ENCODE measurements at places on chromosomes 3 and 15.

DNA sequence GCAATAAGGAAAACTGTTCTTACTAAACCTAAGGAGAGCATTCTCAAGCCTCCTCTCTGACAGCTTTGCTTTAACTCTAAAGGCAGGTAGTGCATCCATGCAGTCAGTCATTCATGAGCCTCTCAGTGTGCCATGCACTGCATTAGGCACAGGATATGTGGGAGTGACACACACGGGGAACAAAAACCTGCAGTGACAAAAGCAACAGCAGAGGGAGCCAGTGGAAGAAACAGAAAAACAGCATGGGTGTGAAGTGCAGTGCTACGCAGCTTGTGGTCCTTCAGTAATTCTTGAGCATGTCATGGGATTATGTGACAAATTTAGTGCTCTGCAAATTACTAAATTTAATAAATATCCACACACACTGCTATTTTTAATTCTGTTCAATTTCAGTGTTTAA lies 230.7 kb downstream of the BBX start:
- no peak for DNase-seq

DNA sequence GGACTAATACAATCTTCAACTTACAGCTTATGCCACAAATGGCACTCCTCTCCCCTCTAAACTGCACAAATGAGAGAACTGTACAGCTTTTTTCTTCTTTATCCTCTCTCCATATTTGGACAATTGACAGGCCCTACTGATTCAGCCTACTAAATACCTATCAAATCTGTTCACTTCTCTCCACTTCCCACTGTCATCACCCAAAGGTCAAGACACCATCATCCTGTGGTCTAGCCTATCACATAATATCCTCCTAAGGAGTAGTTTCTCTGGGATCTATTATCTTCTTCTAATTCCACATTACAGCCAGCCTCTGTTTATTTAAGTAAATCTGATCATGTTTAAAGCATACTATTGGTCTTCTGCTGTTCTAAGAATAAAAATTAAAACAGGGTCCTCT lies 33.0 kb upstream of the SLC12A8 start:
- DNase-seq, result no peak

GRCh38 chr15:52834379-52834778 lies 44.2 kb upstream of the ONECUT1 start:
- DNase-seq, result no peak

- DNase-seq, result no peak
Measured at GRCh38 chr3:159170436-159171003, 368.7 kb downstream of the MFSD1 start.

DNA sequence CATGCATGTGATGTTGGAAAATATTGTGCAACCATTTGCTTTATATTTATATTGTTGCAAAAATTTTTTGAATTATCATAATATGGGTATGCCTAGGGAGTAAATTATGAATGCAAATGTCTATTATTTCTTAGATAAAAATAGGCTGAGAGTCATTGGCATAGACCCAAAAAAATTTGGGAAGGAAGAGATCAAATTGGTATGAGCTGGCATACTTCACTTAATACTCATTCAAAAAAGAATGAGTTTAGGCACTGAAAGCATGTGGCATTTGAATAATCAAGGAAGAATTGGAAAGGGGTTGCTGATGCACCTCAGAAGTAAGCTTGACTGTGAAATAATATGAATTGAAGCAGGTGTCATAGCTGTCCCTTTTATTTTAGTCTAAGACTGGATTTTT lies 764.0 kb upstream of the DPPA4 start:
- DNase-seq, result no peak

DNA sequence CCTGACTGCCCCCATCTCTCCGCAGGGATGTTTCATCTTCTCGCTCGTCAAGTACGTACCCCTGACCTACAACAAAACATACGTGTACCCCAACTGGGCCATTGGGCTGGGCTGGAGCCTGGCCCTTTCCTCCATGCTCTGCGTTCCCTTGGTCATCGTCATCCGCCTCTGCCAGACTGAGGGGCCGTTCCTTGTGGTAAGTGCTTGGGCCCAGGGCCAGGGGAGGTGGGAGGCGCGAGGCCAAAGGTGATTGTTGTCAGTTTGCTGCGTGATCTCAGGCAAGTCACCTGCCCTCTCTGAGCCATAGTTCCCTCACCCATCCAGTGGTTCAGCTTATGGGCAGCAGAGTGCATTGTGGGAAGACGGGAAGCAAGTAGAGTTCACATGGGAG lies 58.5 kb downstream of the GRIP2 start:
- no peak for DNase-seq

- no peak for DNase-seq
Measured at GRCh38 chr3:71754610-71755253, 1.1 kb downstream of the GPR27 start.

DNA sequence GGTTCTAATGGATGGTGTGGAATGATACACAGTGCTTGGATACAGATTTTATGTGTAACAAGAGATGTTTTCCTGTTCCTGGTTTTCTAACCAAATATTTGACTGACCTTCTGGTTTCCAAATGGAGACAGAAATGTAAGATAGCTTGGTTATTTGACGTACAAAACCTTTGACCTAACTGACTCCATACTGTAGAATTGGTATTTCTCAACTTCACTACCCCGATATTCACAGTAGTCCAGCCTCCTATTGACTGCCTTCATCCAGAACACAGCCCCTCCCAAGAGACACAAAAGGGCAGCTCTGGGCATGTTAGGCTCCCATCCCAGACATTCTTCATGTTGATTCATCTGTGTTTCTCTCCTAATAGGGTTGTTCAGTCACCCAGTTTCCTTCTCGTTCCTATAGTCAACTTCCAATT lies 33.4 kb downstream of the MYO1E start:
- DNase-seq, result no peak

DNA sequence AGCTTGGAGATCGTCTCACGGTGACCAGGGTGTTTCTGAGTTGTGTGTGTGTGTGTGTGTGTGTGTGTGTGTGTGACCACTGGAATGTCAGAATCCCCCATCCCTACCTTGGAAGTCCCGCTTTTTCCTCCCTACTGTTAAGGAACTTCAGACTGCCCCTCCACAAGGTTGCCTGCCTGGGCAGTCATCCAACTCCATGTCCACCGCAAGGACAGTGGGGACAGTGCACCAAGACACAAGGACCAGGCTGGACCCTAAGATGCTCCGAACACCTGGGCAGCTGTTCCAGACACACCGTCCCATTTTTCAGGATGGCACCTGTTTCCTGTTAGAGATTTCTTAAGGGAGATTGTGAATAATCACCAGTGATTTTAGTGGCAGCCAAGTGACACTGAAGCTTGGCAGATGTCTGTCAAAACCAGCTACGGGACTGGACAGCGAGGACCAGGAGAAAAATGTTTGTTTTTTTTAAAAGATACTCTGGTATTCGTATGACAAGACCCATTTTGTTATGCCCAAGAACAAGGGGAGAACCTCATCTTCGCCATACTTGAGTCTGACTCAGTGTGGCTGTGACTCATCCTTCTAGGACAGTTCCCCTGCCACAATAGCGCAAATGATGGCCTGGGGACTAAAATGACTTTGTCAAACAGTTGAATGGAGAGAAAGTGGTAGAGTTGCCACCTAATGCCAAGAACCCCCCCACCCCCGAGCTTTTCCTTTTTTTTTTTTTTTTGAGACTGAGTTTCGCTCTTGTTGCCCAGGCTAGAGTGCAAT lies 15.5 kb downstream of the PAQR9 start:
- DNase-seq, result no peak

GRCh38 chr3:127100459-127101410 lies 92.2 kb upstream of the PRR23E start:
- DNase-seq, result no peak

DNA sequence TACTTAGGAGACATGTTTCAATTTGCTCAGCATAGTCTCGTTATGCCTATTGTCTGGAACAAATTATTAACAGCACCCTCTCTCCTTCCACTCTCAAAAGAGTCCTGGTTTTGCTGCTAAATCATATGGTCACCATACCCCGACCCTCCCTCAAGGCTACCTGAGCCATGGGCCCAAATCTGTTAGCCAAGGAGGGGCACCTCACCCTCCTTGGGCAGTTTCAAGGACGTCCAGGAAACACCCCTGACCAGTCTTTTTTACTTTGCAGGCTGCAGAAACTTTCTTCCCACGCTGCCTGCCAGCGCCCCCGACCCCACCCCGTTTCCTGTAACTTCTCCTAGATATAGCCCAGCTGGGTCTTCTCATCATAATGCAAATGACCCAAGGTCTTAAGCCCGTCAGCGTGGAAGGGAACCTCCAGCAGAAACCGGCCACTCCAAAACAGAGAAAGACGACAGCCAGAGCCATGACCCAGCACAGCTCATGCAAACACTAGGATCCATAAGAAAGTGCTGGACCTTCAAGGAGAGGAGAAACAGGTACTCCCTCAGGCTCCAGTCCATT lies 62.3 kb downstream of the ADCY5 start:
- DNase-seq, result no peak

- no peak for DNase-seq
Measured at GRCh38 chr3:44021651-44022594, 219.8 kb upstream of the TOPAZ1 start.

- no peak for DNase-seq
Measured at GRCh38 chr15:88877906-88878305, 17.4 kb downstream of the HAPLN3 start.

- no peak for DNase-seq
Measured at GRCh38 chr3:158775426-158776410, 26.1 kb upstream of the MFSD1 start.

GRCh38 chr3:189778340-189778950 lies 147.3 kb downstream of the TP63 start:
- DNase-seq, result no peak

- DNase-seq, result no peak
Measured at GRCh38 chr3:51718547-51719409, 11.9 kb downstream of the GRM2 start.

GRCh38 chr15:70278644-70279043 lies 180.9 kb upstream of the TLE3 start:
- DNase-seq, result no peak

- DNase-seq, result no peak
Measured at GRCh38 chr15:63236272-63236671, 41.1 kb upstream of the APH1B start.
